ENCODE measurements at places on chromosomes 13 and 19. TPM values are rescaled to one million over a fixed set of nuclear protein-coding genes. Genes with fewer than 3 reads are reported as not detected.

The CRX gene
- not detected for total RNA-seq

The ZNF260 gene
- total RNA-seq = 14.0 TPM

DNA sequence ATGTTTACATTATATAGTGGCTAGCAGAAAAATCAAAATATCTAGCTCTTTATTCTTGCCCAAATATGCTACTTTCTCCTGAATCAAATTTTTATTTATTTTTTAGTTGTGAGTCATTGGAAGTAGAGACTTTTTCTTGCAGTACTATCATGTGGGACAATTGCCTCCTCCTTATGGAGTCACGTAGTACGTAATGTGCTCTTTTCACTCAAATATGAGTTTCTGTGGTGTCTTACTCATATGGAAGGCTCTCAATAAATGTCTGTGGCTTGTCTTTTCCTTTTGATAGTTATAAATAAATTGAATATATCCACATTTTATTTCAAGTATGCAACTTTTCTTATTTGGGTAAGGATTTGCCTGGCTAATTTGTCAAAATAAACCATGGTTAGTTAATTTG is 1411.0 kb upstream of the SLC10A2 start:
- no peak for DNase-seq

- no peak for DNase-seq
These were observed 2.3 kb downstream of the DDX39A start for GRCh38 chr19:14416817-14417231.

- DNase-seq = no peak
These were observed 6.3 kb downstream of the PLIN3 start for GRCh38 chr19:4861147-4861546.

All from ovary (tissue), 10 donors.